Osteocyte (in vitro differentiated cells): ENCODE measurements at places on chromosomes 6 and 20.

DNA sequence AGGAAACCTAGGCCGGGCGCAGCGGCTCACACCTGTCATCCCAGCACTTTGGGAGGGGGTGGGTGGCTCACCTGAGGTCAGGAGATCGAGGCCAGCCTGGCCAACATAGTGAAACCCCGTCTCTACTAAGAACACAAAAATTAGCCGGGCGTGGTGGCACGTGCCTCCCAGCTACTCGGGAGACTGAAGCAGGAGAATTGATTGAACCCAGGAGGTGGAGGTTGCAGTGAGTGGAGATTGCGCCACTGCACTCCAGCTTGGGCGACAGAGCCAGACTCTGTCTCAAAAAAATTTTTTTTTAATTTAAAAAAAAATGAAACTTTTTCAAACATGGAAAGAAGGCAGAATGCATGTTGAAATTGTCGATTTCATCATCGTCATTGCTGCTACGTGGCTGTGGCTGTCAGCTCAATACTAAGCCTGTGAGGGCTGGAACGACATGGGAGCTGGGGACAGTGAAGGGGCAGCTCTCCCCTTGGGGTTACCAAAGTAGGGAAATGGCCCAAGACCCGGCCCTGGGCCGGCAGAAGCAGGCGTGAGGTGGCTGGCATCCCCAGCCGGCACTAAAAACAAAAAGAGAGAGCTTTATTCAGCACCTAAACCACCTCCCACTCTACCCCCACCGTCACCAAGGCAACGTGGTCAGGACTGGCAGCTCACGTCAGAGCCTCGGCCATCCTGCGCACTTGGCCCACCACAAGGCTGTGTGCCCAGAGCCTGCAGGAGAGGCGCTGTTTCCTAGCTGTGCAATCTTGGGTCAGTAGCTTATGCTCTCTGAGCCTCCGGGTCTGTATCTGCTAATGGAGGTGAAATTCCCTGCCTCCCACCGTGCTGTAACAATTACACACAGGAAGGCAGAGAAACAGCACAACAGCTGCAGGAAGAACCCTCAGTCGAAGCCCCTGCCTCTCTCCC, 30.8 kb downstream of the AGPAT4 start:
- DNase-seq, result no peak

DNA sequence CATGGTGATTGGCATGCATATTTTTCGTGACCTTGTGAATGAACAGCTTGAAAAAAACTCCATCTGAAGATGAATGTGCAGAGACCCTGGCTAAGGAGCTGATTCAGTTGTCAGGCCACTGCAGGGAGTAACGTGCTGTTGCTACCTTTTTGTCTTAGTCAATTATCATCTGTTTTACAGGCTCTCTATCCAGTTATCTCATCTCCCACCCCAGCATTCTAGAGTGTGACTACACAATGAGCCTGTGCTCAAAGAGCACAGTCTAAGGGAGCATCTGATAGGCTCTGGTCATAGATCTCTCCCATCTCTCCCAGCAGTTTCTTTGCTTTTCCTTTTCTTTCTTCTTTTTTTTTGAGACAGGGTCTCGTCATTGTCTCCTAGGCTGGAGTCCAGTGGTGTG, 45.5 kb downstream of the NDRG3 start:
- DNase-seq, result no peak

GRCh38 chr20:63042448-63043071, 35.8 kb upstream of the BHLHE23 start:
- no peak for DNase-seq

DNA sequence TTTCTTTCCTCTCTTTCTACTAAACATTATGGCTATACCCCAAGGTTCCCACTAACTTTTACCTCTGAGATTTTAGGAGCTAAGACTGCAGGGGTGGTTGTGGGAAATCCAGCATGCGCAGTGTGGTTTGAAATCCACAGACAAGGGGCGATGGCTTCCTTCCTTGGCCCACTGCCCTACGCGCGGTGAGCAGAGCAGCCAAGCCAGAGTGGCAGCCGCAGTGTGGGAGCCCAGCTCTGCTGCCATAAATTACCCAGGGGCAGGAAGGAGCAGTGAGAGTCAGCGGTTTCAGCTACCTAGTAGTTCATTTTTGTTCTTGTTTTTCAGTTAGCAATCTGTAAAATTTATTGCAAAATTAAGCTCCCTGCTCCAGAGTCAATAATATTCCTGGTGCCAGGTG, 101.4 kb downstream of the BMP2 start:
- DNase-seq, result no peak

DNA sequence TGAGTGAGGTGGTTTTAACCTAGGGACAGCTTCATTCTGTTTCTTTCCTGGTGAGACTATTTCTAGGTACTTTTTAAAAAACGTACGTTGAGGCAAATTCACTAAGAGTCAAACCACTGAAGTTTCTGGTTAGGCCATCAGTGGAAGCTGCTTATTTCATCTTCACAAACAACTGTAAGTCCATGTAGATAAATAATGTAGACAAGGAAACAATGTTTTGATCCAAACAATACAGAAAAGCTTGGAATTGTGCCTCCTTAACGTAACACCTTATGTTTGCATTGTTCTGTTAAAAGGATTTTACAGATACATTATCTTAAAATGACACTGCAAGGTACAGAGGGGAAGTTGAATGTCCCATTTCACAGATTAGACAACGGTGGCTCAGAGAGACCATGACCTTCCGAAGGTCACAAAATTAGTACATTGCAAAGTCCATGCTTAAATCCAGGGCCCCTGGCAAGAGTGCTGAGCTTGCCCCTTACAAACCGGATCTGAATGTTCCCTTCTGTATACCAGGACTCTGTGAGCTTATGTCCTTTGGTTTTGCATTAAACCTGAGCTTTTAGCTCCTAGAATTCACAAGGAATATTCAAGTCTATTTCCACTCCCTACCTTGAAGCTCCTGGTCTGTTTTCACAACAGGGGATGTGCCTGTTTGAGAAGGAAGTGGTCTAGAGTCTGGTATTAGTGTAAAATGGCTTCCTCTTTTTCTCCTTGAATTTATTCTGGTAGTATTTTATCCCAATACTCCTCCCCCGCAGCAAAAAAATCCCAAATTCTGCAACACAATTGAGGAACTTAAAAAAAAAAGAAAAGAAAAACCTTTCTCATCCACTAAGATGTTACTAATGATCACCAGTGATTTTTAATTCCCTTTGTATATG, 28.9 kb upstream of the ZNF217 start:
- DNase-seq, result no peak

GRCh38 chr6:64146876-64147275, 511.3 kb downstream of the PHF3 start:
- DNase-seq, result no peak

- no peak for DNase-seq
Measured at GRCh38 chr6:2812695-2813094, 29.0 kb downstream of the SERPINB1 start.

- DNase-seq, result no peak
Measured at GRCh38 chr6:2037237-2037926, 208.0 kb downstream of the GMDS start.

DNA sequence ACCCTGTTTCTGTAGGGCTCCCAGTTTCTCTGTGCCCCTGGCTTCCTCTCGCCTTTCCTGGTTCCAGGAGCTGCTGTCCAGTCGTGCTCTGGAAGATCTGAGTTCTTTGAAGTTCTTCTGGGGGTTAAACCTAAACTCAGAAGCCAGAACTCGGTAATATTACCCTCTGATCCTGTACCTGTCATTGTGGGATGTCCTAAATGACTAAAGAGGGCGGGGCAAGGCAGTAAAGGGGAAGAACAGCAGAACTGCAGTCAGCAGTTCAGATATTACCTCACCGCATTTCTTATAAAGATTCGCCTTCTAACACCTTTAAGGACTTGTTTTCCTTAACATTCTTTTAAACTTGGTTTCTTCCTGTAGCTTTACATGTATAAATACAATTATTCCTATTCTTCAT, 63.9 kb downstream of the FAM120B start:
- no peak for DNase-seq

- DNase-seq, result peak; percentile 11
Measured at GRCh38 chr6:110509617-110510241, 33.3 kb upstream of the SLC22A16 start.

GRCh38 chr20:3980260-3981131, 34.9 kb downstream of the RNF24 start:
- no peak for DNase-seq

GRCh38 chr6:101069191-101069795, 188.2 kb upstream of the ASCC3 start:
- no peak for DNase-seq

GRCh38 chr20:59725476-59726280, 121.3 kb downstream of the PHACTR3 start:
- DNase-seq, result peak; percentile 77

GRCh38 chr20:51495921-51496545, 46.5 kb downstream of the NFATC2 start:
- DNase-seq, result no peak

DNA sequence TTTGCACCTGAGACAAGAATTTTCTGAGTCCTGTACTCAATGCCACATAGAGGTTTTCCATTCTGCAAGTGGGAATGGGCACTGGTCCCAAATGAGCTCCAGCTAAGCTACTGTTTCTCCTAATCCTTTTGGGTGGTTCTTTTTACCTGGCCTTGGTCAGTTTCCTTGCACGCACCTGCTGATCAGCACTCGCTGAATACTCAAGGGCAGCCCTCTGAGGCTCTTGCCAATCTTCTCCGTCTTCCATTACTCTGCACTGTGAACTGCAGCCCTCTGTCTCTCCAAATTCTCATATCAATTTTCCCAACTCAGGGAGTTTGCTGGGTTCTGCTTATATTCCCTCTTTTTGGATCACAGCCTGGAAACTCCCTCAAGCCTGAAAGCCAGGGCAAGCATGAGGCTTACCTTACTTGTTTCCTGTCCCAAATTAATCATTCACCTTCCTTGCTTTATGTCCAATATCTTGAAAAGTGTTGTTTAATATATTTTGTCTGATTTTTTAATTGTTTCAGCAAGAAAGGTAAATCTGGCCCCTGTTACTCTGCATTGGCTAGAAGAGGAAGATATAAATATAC, 138.0 kb upstream of the TBX18 start:
- no peak for DNase-seq

DNA sequence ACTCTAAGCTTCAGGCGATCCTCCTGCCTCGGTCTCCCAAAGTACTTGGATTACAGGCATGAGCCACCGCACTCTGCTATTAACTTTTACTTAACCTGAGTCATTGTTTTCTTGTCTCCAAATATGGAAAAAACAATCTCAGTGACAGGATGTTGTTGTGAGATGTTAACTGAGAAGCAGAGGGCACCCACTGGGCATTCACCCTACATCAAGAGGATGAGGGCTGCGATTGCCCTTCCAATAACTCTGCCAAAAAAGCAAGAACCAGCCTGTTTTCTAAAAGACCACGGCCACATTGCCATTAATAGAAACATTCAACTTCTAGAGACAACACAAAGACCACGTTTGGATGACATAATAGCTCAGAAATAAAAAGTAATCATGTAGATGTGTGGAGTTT, 107.6 kb upstream of the SGK1 start:
- no peak for DNase-seq

DNA sequence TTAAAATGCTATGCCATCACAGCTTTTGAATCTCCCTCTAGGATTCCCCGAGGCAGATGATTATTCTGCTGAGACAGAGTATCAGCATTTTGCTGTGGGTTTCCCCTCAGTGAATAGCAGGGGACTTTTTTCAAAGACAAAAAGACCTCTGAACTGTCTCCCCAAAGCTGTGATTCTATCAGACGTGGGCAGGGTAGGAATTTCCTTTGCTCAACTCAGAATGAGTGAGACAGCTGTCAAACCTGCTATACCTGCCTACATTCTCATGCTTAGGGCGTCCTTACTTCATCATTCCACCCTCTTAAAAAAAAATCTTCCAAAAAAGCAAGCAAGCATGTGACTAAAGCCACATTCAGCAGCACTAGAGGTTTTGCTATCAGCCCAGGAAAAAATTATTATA, 147.6 kb upstream of the FAM83B start:
- no peak for DNase-seq

- DNase-seq, result no peak
Measured at GRCh38 chr6:142803495-142804058, 141.4 kb downstream of the HIVEP2 start.

DNA sequence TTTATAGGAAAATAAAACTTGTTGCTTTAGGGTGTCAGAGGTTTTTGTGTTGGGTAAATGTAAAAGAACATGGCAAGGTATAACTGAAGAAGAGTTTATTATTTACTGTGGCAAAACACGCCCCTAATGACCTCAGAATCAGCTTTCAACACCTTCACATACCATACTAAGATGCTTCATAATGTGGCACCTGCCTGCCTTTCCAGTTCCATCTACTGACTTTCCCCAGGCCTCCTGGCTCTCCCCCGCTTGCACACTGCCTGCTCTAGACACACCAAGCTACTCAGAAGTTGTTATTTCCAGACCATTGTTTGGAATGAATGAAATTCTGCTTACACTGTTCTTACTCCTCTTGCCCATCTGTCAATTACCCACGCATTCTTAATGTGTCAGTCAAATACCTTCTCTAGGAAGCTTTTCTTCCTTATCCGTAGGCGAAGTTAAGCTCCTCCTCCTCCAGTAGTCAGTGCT, 1.8 kb downstream of the TIAM2 start:
- DNase-seq, result no peak

- no peak for DNase-seq
Measured at GRCh38 chr20:47583551-47583950, 81.9 kb downstream of the NCOA3 start.

GRCh38 chr6:154862536-154862935, 129.3 kb downstream of the SCAF8 start:
- DNase-seq, result no peak

DNA sequence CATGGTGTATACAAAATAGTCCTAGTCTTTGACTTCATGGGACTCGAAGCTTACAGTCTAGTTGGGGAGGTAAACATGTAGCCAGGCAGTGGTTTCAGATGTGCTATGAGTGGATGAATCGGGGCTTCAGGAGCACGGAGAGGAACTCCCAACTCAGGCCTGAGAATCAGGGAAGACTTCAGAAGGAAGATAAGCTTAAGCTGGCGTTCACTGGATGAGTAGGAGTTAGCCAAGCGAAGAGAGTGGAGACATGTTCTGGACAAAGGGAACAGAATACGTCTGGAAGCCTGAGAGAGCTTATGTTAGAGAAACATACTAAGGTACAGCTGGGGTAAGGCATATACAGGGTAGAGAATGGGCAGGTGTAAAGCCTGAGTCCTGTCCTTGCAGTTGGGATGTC, 8.8 kb downstream of the CARMIL1 start:
- DNase-seq, result no peak

- no peak for DNase-seq
Measured at GRCh38 chr6:14058735-14059134, 58.8 kb upstream of the CD83 start.

DNA sequence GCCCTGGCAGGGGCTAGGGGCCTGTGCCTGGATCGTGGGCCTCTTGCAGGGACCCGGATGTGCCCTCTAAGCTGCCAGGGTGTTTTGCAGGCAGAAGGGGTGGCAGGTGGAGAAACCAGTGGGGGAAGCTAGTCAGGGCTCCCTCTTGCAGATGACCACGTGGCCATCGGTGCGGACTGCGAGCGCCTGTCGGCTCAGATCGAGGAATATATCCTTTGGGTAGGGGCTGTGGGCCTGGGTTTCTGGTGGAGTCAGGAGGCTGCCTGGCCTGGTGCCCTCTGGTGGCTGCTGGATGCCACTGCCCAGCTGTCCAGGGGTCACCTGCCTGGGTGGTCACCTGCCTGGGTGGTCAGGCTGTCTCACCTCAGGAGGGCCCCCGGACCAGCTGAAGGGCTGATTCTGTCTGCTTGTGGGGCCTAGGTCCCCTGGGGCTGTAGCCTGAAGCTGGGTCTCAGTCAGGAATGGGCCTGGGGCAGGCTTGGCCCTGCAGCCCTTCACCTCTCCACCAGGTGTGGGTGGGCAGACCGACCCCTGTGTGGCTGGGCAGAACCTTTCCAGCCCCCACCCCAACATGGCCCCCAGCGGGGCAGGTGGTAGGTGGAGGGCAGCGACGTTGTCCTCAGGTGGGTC, 6.7 kb downstream of the TCEA2 start:
- DNase-seq, result no peak

GRCh38 chr20:52340036-52340634, 148.6 kb upstream of the ZFP64 start:
- DNase-seq, result no peak
